ENCODE measurements at places on chromosomes 7 and 10.

DNA sequence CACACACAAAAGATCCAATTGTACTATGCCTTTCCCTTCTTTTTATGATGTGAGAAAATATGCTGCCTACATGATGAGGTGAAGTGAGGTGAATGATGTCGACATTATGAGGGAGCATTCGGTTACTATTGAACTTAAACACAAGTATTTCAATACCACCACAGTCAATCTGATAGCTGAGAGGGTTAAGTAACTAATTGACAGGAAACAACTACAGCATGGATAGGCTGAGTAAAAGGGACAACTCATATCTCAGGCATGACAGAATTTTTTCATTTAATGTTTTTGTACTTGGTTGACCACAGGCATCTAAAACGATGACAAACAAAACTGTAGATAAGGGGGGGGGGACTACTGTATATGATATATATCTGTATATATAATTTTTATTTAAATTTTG lies 488.9 kb downstream of the SH2D4B start:
- DNase-seq, result no peak

DNA sequence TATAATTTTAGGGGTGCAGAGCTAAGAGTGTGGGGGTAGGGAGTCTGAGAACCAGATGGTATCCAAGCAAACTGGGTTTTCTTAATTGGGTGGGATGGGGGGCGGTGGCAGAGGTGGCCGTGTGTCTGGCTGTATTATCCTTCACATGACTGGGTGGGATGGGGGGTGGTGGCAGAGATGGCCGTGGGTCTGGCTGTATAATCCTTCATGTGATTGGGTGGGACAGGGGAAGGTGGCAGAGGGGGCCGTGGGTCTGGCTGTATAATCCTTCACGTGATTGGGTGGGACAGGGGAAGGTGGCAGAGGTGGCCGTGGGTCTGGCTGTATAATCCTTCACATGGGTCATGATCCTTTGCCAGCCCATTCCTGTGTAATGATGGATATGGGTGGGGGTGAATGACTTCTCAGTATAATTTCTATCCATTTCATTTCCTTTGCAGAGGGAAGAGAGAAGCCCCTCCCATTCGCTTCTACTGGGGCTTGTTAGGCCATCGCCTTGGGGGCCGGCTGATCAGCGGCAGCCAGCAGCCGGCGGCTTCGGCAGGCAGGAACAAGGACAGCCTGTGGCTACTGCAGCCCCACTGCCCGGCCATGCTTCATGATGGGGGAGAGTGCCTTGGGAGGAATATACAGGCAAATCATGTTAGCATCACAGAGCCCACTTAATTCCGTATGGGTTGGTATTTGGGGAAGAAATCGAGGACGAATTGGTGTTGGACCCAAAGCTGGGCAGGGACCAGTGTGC lies 179.6 kb upstream of the MKI67 start:
- DNase-seq, result no peak

DNA sequence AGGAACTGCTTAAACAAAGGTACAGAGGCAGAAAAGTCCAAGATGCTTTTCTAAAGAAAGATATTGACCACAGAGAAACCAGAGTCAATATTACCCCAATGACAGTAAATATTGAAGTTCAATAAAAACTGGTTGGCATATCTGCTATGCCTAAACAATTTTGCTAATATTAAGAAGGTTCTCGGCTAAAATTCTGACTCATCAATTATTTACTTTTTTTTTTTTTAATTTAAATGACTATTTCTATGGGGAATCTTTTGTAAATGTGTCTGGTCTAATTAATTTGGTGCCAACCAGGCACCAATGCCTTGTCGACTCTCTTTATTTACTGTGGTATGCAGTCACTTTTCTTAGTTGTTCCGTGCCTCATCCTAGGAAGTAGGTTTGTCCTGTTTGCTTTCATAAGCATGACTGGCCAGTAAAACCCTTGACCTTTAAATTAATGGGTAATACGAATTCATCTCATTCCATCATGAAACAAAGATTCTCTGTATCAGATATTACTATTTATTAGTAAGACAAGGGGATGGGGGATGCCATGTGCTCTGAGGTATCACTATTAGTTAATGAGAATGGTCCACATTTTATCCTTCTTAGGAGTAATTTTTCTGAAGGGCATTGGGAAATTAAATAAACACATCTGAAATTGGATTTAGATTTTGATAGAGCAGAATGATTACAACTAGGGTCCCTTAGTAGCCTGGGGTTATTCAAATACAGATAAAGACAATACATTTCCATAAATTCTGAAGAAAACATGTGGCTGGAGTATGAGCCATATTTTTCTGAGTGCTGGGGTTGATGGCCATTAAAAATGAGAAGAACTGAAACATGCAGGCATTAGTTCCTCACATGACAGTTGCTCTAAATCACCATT lies 154.4 kb downstream of the VTI1A start:
- DNase-seq, result no peak

GRCh38 chr10:78851647-78852046 lies 217.1 kb upstream of the ZMIZ1 start:
- DNase-seq, result no peak

DNA sequence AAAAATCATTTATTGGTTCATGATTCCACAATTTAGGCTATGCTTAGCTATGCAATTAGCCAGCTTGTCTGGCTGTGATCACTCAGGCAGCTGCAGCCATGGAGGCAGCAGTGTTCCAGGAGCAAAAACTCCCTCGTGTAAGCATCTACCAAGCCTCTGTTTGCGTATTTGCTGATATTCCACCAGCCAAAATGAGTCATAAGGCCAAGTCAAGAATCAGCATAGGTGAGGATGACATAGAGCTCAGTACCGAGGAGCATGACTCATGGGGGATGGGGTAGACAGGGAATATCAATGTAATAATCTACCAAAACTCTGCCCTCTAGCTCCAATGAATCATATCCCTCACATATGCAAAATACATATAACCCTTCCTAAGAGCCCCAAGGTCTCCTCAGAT lies 63.3 kb downstream of the IMMP2L start:
- no peak for DNase-seq

DNA sequence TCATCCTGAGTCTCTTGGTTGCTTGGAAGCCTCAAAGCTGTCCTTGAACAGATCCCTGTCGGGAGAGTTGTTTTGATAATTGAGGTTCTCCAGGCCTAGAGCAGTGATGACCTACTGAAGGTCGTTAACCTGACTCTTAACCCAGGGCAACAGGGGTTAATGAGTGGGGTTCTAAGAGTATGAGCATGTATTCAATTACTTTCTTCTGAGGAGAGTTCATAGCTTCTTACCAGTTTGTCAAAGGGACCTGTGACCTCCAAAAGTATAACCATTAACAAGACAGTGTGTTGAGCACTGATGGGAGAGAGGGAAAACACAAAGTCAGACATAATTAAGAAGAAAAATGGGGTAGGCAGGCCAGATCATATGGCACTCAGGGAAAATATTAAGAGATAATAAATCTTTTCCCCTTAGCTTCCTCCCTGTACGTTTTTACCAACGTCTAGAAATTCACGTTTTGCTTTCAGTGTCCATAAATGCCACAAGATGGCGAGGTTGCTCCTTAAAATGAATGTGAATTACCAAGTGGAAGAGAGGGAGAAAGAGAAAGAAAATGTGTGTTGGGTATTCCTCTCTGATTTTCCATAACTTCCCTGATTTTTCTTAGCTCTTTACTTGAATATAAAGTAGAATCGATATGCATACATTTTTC lies 97.6 kb downstream of the SUGCT start:
- no peak for DNase-seq

DNA sequence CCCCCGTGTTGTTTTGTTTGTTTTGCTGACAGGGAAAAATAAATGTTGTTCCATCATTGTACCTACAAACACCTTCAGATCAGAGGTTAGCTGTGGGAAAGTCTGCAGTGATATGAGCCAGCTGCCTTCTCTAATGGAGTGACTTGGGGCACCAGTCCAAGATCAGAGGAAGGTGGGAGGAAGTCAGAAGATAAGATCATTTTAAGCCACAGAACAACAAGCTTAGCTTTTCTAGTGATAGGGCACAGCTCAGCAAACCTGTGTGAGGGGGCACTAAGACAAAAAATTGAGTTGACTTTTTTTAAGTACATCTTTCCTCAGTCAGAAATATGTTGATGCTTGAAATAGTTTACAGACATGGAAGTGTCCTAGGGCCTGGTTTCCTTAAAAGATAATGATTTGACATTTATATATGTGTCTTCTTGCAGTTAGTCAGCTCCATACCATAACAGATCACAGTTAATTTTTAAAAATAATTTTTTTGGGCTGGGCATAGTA lies 240.3 kb upstream of the KAT6B start:
- DNase-seq, result no peak

- no peak for DNase-seq
Measured at GRCh38 chr7:34946486-34946885, 90.8 kb downstream of the DPY19L1 start.

- no peak for DNase-seq
Measured at GRCh38 chr10:129126982-129127381, 340.1 kb upstream of the MGMT start.

DNA sequence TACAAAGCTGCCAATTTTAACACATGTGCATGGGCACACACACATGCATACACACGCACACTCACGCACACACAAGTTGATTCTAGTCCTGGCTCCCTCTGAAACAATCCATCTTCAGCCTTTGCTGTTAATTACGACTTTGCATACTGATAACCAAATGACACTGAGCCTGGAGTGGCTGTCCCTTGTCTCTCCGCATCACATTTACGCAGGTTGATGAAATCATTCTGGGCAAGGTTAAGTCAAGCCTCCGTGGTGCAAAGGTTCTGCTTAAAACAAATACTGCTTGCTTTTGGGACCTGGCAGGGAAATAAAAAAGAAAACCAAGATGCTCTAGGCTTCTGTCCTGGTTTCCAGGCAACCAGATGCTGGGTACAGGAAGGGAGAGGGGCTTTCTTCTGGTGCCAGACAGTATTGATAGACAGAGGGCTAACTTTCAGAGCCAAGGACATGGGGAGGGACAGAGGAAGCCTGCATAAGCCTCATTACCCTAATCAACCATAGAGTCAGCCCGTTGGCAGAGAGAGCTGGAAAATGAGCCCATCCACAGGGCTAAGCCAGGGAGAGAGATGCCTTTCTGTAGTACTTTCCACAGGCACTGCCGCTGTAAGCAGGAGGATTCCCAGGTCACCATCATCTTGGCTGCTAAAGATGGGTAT lies 233.0 kb downstream of the WDR11 start:
- DNase-seq, result no peak

DNA sequence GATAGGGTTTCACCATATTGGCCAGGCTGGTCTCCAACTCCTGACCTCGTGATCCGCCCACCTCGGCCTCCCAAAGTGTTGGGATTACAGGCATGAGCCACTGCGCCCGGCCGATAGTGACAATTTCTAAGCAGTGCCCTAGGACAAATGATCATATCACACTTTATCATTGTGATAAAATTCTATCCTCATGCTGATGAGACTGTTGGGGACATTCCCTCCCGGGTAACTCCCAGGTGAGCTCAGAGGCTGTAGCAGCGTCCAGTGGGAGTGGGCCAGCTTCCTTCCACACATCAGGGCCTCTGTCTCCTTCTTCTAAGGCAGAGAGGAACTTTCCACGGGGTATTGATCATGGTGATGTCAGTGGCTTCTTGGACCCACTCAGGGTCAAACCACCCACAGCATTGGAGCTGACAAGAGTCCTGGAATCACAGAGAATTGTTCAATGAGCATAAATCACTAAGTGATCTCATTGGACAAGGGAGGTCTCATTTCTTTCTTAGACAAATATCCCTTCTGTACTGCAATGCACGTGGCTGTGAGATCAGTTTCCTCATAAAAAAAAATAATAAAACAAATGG lies 256.1 kb downstream of the KLF6 start:
- DNase-seq, result no peak

Measured in activated CD4-positive, CD25-positive, alpha-beta regulatory T cell (primary cell).